CD8-positive, alpha-beta T cell (primary cell): ENCODE measurements at places on chromosomes 16 and 17.

GRCh38 chr17:40022961-40023541, 7.8 kb downstream of the CSF3 start:
- DNase-seq = no peak

GRCh38 chr17:27817731-27818130, 17.4 kb upstream of the NOS2 start:
- DNase-seq = no peak

- DNase-seq = no peak
These were observed 50.7 kb downstream of the SLC7A5 start for GRCh38 chr16:87818533-87819161.

DNA sequence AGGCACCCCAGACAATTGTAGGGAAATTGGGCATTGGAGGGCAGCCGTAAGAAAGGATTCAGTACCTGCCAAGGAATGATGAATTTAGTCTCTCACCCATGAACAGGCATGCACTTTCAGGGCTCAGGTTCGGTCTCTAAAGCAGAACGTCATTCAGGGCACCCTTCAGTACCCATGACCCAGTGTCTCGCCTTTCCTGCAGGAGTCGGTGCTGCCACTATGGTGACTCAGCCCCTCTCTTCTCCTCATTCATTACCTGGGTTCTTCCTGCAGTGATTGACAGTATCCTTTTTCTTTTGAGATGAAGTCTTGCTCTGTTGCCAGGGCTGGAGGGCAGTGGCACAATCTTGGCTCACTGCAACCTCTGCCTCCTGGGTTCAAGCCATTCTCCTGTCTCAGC, 8.4 kb downstream of the SOST start:
- DNase-seq = no peak

GRCh38 chr16:28513484-28514181, 7.0 kb upstream of the IL27 start:
- DNase-seq = no peak

DNA sequence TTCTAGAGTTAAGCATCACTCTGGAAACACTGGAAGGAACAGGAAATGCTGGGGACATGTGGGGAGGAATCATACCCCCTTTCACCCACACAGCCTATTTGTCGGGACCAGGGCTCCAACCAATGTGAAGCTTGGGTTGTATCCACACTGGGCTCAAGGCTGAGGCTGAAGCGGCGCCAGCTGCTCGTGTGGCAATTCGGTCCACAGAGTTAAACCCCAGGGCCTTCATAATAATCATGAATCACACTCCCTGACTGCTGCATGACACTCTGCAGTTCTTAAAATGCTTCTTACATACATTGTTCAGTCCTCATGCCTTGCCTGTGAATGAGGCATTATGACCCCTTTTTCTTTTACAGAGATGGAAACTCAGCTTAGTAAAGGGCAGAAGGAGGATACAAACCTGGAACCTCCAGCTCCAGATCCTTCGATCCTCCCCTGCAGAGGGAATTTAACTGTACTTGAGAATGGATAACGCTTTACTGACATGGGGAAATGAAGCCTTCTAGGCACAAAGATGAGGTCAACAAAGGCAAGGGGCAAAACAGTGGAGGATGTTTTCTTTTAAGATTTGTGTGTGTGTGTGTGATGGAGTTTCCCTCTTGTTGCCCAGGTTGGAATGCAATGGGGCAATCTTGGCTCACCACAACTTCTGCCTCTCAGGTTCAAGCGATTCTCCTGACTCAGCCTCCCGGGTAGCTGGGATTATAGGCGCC, 72.7 kb downstream of the SOX9 start:
- no peak for DNase-seq

DNA sequence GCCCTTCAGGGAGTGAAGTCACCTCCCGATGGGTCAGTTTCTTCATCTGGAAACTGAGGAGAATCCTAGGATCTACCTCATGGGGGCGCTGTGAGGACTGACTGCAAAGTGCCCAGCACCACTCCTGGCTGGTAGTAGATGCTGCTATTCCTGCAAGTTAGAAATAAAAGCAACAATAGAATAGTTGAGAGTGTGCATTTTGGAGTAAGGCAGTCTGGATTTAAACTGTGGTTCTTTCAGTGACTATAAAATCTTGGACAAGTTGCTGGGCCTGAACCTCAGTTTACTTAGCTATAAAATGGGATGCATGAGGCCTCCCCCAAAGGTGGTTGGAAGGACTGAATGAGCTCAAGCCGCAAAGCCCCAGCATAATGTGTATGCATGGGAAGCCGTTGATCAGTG, 70.6 kb downstream of the CYB5B start:
- peak; percentile 14 for DNase-seq

DNA sequence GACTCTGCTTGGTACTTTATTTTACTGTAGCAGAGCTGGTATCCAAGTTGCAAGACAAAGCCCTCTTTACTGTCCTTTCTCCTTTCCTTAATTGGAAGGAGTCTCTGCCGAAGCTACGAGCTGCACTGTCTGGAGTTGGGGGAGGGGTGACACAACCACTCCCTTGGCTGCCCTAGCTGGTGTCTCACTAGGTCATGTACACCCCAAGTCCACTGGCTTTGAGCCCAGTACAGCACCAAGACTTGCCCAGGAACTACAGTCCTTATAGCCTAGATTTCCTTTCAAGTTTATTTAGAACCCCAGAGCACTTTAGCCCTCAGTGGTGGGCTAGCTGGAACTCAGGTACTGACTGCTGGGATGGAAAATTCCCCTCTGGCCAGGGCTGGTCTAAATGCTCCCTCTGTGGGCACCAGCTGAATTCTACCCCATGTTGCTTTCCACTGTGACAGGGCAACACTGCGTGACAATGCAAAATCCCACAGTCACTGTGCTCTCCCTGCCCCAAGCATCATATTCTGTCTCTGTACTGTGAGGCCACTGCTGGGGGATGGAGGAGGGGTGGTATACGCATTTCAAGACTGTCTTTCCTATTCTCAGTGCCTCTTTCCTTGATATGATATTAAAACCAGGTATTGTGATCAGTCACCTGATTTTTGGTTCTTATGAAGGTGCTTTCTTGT, 18.4 kb downstream of the EFCAB5 start:
- DNase-seq = no peak

- no peak for DNase-seq
These were observed 1.5 kb downstream of the ABCC3 start for GRCh38 chr17:50635982-50636803.

GRCh38 chr17:16425698-16426659, 10.6 kb downstream of the TRPV2 start:
- DNase-seq = no peak

GRCh38 chr16:51898872-51899271, 648.1 kb downstream of the TOX3 start:
- DNase-seq = no peak

- no peak for DNase-seq
These were observed 21.1 kb downstream of the CACNG4 start for GRCh38 chr17:66985338-66986237.

GRCh38 chr16:81692021-81692420, 87.1 kb upstream of the PLCG2 start:
- no peak for DNase-seq

DNA sequence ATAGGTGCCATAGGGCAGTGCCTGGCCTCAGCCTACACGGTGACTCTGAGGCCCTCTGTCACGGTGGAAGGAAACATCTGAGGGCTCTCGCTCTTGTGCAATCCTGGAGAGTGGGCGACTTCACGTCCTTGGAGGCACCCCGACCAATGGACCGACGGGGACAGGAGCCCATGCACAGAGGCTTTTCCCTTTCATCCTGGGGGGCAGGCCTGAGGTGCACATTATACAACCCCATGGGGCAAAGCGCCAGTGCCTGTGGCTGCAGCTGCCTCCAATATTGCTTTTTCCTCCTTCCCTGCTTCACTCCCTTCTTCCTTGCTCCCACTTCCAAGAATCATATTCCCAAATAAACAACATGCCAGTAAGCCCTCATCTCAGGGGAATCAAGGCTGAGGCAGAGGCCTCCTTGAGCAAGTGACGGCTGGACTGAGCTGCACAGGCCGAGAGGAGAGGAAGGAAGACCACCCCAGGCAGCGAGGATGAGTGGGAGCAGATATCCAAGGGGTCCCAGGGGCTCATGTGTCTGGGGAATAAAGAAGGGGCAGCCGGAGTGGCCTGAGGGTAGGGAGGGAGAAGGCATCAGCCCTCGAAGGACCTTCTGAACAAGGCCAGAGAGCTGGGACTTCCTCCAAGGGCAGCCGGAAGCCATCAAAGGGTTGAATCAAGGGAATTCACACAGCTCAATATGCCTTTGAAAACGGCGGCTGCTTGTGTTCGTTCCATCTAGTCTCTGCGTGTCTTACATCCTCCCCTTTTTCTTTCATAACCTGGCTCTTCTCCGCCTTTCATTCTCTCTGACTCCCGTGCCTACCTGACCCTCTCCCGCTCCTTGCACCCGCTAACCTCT, 42.6 kb upstream of the RPL38 start:
- DNase-seq = no peak

GRCh38 chr17:35372846-35373533, 431 bp downstream of the SLFN11 start:
- DNase-seq = peak; percentile 60

- DNase-seq = no peak
These were observed 234.9 kb downstream of the IRF8 start for GRCh38 chr16:86133847-86134375.

- no peak for DNase-seq
These were observed 19.4 kb upstream of the ENGASE start for GRCh38 chr17:79055197-79055596.

DNA sequence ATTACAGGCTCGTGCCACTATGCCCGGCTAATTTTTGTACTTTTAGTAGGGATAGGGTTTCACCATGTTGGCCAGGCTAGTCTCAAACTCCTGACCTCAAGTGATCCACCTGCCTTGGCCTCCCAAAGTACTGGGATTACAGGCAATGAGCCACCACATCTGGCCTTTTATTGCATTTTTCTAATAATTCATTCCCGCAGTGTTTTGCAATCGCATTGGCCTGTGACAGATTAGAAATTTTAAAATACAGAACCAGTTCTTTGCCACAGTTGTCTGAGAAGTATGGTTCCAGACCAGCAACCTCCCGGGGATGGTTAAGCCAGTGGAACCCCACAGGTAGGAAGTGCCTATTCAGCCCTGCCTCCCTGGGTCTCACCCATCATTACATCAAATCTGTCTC, 3.2 kb upstream of the CRHR1 start:
- no peak for DNase-seq

DNA sequence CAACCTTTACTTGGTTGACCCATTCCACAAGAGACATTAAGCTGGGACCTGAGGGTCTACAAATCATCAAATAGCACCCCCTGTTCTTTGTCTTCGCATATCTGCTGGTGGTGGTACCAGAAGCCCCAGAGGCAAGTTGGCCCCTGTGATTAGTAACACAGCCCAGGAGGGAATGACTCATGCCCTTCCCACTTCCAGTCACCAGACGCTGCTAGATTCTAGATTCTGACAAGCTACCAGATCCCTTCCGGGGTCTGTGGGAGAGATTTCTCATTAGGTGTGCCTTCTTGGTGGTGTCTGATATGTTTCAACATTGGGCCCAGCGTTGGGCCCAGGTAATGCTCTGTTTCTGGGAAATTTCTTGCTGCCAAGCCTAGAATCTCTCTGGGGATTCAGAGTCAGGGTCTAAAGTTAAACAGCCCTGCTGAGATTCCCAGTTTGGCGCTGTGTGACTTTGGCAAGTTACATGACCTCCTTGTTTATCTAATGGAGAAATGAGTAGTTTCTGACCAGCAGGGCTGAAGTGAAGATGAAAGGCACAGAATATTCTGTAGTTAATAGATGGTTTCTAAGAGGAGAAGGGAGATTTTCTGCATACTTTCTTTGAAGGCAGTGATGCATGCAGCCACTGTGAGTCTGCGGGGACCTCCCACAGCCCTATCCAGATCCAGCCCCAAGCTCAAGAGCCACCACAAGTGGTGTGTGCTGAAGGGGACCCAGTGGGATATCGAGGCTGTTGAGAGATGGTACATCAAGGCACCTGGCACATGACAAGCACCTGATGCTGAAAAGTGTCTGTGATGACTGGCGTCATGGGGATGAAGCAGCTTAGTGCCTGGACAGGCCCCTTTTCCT, 3.9 kb downstream of the TRPV2 start:
- peak; percentile 43 for DNase-seq

- no peak for DNase-seq
These were observed 191.8 kb downstream of the RBFOX1 start for GRCh38 chr16:7524419-7524818.

GRCh38 chr16:68310774-68311511, at the start of the genes PRMT7 and SLC7A6OS:
Gene PRMT7 (plus strand): TSS chr16:68311019. CDS start chr16:68315980, 4,961 bp downstream.
Gene SLC7A6OS (minus strand): TSS chr16:68310946. CDS start chr16:68310926, 20 bp downstream.
- peak; percentile 95 for DNase-seq

GRCh38 chr17:36188891-36189306, 7.7 kb downstream of the CCL3L1 start:
- no peak for DNase-seq

GRCh38 chr16:81745704-81746558, 33.2 kb upstream of the PLCG2 start:
- DNase-seq = peak; percentile 74

GRCh38 chr16:83953796-83954576, 946 bp downstream of the OSGIN1 start:
- DNase-seq = no peak

- no peak for DNase-seq
These were observed 140.2 kb downstream of the MSI2 start for GRCh38 chr17:57396511-57396921.

- no peak for DNase-seq
These were observed 580.4 kb upstream of the HSBP1 start for GRCh38 chr16:83227336-83227735.

- peak; percentile 46 for DNase-seq
These were observed 4.8 kb downstream of the RNF213 start for GRCh38 chr17:80265205-80266068.

DNA sequence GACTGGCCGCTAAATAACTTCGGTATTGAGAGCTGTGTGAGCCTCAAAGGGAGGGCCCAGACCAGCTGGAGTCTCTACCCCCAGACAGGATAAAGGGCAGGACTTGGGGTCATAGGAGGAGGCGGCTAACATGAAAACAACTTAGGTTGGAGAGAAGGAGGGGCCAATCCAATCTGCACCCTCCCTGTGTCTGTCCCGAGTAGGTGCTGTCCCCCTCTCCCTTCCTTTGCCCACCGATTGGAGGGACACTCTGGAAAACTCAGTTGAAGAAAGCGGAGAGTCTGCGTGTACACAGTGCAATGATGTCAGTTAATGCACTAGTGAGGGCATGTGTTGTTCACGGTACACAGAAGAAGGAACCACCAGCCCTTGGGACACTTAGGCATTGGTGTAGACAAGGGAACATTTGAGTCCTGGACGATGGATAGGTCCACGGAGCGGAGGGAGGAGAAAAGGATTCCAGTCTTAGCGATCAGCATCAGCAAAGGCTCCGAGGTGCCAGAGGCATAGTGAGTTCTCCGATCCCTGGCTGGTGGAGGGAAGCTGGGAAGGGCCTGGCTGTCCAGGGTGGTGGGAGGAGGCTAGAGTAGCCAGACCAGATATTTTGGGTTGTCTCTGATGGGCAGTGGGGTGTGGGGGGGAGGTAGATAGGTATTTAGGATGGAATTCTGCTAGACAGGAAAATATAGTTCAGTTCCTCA, 761 bp downstream of the NOL3 start:
- DNase-seq = no peak

DNA sequence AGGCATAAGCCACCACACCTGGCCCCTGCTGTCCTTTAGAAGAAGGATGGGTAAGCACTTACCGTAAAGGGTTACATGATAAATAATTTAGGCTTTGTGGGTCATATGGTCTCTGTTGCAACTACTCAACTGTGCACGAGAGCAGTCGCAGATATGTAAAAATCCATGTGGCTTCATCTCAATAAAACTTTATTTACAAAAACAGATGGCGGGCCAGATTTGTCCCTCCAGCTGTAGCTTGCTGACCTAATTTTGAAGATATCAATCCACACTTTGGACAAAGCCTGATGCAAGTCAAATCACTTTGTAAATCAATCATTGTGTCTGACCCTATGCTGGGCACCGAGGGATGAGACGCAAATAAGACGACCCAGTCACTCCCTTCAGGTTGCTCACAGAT, 12.1 kb downstream of the TEKT5 start:
- no peak for DNase-seq

- DNase-seq = no peak
These were observed 617.0 kb upstream of the CDH5 start for GRCh38 chr16:65749506-65749905.
